Renal pelvis (tissue), 12 donors: ENCODE measurements at places on chromosomes 3 and 15. TPM values are rescaled to one million over a fixed set of nuclear protein-coding genes. Genes with fewer than 3 reads are reported as not detected.

The GOLGA6D gene
- 0.38 TPM for polyA plus RNA-seq

The CISH gene
- polyA plus RNA-seq, result 43.8 TPM

DNA sequence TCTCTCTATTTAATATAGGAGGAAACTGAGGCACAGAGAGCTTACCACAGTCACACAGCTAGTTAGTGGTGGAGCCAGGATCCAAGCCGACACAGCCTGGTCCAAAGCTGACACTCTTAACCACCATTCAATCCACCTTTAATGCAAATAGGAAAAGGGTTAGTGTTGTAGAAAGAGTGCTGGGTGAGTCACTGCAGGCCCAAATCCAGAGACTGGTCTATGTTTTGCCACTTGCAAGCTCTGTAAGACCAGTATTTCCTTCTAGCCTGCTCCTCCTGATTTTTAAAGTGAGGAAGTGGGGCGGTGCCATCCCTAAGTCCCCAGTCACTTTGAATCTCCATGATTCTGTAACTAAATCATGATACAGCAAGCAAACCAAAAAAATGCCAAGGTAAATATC lies 111.0 kb downstream of the MECOM start:
- no peak for DNase-seq

The CHRFAM7A gene
- polyA plus RNA-seq, result 5.9 TPM

The WWTR1 gene
- 88.7 TPM for polyA plus RNA-seq

GRCh38 chr3:74532446-74532845 lies 82.0 kb downstream of the CNTN3 start:
- DNase-seq, result no peak

DNA sequence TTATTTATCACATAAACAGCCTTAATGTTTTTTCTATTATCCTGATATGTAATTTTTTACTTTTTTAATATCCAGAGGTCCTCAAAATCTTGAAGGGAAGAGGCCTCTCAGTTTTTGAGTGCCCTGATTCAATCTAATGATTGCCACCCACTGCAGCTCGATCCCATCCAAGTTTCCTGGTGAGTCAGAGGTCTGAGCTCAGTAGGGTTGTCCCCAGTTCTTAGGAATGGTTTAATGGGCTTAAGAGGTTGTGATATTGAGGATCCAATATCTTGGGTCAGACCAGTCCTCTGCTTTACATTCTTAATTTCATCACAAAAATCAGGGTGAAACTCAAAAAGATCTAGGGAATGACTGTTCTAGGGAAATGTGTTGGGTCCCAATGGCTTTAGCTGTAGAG lies 238.5 kb downstream of the NSUN3 start:
- DNase-seq, result no peak

GRCh38 chr3:66639809-66640356 lies 139.1 kb upstream of the LRIG1 start:
- no peak for DNase-seq

- no peak for DNase-seq
These were observed 10.7 kb upstream of the CYP11A1 start for GRCh38 chr15:74377831-74378766.

DNA sequence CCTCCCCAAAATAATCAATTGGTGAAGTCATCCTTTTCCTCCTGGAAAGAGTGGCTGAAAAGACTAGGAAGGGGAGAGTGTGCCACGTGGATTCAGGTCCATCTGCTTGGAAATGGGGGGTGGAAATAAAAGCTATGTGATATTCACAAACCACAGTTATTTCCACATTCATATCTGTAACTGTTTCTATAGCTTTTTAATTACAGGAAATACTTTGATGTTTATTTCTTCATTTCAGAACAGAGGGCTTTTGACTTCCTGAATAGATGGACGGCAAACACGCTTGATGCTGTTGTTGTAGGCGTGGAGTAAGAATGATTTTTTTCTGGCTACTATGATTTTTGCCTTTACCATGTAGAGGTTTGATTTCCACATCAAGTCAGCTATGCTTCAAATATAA lies 10.1 kb downstream of the AADACL2 start:
- DNase-seq, result no peak

The TRAT1 gene
- 0.06 TPM for polyA plus RNA-seq

DNA sequence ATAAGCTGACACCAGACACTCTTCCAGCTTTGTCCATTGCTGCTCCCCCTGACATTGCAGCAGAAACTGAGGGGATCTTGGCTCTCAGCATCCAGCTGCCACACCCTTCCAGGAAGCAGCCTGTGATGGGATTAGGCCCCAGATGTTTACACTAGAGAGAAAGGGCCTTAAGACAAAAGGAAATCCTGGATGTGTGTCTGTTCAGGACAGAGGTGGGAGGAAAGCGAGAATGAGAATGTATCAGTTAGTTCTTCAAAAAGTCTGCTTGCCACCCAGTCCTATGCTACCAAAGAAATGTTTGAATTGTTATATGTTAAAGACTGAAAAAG lies 58.8 kb downstream of the HES1 start:
- DNase-seq, result no peak

The SCAANT1 gene
- polyA plus RNA-seq, result 3.3 TPM

GRCh38 chr3:185763347-185764005 lies 61.4 kb downstream of the IGF2BP2 start:
- no peak for DNase-seq

The CPN2 gene
- 0.62 TPM for polyA plus RNA-seq

- no peak for DNase-seq
These were observed 91.6 kb upstream of the LIPC start for GRCh38 chr15:58340176-58340575.

GRCh38 chr3:53493595-53493962 lies 832 bp upstream of the CACNA1D start:
- DNase-seq, result no peak

The NOX5 gene
- polyA plus RNA-seq, result 0.61 TPM

The FAM174B gene
- 33.3 TPM for polyA plus RNA-seq

The ZDHHC3 gene
- polyA plus RNA-seq, result 96.7 TPM

DNA sequence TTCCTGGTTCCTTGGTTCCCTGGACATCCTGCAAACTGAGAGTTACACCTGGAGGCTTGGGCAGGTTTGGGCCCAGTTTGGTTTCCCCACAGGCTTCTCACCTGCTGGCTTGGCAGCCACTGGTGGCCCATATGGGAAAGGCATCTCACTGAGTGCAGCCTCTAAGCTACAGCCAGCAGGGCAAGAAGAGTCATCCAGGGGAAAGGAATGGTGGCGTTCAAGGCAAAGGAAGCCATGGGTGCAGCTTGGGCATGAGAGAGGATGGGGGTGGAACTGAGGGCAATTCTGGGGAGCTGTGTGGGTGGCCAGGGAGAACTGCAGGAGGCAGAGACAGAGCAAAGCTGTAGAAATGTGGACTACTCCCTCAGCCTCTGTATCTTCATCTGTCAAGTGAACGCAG lies 106.4 kb downstream of the EPHB1 start:
- DNase-seq, result no peak

DNA sequence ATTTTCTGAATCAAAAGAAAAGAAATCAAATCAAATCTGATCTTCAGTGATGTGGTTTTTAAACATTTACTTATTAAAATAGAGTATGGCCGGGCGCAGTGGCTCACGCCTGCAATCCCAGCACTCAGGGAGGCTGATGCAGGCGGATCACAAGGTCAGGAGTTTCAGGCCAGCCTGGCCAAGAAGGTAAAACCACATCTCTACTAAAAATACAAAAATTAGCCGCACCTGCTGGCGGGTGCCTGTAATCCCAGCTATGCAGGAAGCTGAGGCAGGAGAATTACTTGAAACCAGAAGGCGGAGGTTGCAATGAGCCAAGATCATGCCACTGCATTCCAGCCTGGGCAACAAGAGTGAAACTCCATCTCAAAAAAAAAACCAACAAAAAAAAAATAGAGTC lies 169.1 kb downstream of the ULK4 start:
- no peak for DNase-seq

DNA sequence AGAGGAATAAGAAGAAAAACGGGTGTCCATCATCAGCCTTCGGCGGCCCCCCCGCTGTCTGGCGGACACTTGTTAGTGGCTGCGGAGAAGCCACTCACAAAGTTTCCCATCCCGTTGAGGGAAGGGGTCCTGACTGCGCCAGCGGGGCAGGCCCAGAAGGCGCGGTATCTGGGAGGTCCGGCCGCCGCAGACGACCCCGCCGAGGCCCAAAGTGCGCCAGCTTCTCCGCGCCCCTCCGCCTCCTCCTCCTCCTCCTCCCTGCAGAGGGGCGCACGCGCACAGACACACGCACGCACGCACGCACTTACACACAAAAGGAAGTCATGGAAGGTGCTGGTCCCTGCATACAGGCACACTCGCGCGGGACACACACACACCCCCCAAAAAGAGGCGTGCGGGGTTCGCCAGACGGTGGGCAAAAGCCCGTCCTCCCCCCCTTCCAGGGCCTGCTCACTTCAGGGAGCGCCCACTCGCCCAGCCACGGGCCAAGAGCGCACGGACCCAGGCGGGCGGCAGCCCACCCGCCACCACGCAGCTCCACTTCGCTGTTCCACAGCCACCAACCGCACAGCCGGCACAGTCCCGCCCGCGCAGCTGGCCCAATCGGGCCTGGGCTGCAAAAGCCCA lies 18.0 kb downstream of the ZNF148 start:
- DNase-seq, result peak; percentile 47
